ENCODE measurements at places on chromosomes 3 and 15.

DNA sequence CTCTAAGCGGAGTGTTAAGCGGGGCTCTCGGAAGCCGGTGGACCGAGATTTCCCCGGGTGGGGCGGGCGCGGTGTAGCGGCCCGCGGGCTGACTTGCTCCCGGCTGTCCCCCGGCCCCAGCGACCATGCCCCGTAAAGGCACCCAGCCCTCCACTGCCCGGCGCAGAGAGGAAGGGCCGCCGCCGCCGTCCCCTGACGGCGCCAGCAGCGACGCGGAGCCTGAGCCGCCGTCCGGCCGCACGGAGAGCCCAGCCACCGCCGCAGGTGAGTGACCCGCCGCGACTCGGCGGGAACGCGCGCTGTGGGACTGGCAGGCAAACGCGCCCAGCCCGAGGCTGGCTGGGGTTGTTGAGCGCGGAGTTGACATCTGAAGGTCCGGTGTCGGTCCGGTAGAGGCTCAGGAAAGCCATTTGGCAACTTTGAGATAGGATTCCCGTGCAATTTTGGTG is 1.3 kb downstream of the SMC4 start:
- peak; percentile 20 for DNase-seq

DNA sequence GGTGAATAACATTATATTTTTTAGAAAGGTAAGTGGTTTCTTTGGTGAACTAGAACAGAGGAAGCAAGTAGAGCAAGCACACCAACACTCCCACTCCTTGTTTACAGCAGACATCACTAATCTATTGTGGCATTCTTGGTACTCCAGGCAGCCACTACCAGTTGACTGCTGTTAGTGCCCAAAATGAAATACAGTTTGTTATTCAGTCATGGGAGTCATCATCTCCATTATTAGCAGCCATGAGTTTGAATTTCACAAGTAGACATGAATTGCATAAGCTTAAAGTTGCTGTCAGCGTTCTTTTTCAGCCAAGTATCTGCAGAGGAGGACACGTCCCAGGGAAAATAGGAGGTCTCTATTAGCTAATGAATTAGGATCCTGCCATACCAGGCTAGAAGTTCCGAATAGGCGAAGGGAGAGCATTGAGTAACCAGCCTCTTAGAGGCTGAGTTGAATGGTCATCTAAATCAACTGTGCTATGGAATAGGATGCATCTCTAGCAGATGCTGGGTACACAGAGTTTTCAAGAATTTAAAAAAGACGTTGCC is 252.7 kb upstream of the ICE2 start:
- DNase-seq: no peak

- no peak for DNase-seq
Measured at GRCh38 chr15:85934691-85935090, 140.0 kb upstream of the KLHL25 start.

DNA sequence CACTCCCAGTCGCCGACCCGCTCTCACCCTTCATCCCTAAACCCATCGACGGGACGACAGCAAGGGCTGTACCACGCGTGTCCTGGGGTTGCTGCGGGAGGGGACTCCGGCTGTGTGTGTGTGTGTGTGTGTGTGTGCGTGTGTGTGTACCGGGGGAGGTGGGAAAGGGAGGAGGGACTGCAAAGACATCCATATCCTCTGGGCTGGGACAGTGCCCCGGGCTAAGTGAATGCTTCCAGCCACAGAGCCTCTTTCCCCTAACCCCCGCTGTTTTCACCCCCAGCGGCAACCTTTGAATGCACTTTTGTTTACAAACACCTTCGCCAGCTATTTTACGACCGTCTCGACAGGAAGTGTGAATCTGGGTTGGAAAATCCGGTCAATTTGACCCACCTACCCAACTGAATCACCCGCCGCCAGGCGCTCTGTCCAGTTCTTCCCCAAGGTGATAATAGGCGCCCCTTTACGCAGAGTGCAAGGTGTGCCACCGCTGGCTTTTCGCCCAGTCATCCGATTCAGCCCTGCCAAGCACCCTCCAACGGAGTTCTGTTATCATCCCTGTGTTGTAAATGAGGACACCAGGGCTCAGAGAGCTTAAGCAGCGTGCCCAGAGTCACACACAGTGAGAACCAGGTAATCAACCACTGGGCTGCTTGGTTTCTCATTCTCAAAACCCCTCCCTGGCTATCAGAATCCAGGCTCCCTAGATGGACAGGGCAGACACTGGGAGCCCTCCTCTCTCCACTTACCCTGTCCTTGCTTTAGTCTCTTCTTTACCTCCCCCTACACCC is 739 bp upstream of the AMOTL2 start:
- no peak for DNase-seq

DNA sequence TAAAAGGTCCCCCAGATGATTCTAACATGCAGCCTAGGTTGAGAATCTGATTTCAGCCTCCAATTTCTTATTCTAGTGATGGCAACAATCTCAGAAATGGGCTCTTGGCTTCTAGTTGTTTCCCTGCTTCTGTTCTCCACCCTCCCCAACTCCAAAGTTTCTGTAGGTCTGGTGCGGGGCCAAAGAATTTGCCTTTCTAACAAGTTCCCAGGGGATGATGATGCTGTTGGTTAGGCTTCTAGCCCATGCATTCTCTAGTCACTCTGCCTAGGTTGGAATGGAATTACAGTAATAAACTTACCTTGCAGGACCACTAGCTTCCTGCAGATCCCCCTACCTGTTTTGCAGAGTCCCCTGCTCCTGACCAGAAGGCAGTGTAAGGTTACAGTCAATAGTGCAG is 103.2 kb upstream of the PPP2R3A start:
- no peak for DNase-seq

DNA sequence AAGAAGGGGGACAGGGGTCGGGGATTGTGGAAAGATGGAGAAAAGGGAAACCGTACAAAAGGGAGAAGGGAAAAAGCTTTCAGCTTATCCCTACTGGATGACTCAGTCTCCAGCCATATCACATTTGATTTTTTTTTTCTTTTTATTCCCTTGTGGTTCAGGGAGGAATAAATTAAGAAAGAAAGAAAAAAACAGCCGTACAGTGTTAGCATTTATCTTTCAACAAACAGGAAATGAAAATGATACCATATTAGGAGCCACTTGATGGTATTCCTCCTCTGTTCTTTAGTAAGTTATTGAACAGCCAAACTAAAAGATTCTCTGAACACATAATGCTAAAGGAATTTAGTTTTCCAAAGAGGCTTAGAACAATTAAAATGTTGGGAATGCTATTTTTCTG is 594.4 kb downstream of the FOXP1 start:
- peak; percentile 74 for DNase-seq

DNA sequence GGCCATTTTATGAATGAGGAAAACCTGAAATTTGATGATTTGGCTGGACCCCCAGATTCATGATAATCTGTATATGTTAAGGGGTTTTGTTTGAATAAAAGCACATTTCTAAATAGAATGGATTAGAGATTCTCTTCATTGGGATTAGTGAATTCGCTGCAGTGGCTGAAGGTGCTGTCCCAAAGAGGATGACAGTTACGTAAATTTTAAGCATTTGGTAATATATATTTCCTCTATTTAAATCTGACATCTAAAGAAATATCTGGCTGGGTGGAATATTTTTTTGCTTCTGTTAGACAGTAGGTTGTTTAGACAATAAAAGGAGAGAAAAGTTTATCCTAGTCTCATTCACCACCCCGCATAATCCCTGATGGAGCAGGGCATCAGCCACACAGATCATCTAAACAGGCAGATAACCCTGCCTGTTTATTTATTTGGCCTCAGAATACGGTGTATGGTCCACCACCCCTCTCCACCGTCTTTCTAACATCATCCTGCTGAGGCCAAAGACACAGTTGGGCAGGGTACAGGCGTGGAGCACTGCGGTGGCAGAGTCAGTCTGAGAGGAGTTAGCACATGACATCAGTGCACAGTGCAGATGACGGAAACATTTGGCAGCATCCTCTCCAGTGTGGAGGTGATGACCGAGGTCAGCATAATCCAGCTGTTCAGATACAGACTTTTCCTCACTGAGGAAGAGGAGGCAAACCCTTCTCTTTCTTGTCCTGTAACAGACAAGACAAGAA is 20.4 kb upstream of the NFKBIZ start:
- DNase-seq: peak; percentile 74

Measured in iris pigment epithelial cell (primary cell).